ENCODE measurements at places on chromosomes 16 and 17.

DNA sequence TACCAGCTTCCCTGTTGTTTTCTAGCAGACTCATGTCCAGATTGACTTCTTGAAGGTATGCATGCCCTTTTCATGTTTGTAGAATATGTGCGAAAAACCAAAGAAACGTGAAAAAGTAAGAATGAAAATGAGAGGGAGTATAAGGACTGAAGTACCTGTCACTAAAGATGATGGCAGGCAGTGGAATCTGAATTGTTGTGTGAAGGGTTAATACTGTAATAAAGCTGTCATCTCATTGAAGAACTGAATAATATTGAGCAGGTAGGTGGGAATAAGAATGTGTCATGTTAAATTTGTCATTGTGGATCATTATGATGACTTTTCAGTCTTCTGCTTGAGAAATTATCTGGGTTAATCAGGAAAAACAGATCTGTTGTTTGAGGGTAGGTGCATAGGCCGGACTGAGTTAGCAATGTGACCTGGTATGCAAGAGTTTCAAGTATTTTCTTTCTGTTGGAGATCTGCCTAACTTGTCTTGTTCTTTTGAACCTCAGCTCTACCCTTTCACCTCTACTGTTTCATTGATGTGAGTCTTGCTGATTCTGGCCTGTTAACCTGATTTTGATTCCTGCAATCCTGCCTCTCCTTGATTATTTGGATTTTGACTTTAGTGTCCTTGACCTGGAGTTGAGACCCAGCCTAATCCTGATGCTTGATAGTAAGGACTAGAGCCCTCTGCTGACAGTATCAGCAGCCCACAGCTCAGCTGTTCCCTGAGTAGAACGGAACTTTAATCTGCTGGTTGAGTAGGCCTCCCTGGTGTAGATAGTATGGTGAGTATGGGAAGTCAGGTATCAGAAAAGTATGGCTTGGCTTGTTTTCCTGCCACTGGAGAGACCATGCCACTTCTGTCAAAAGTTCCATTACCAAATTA is 64.6 kb downstream of the MAP2K4 start:
- DNase-seq, result no peak

DNA sequence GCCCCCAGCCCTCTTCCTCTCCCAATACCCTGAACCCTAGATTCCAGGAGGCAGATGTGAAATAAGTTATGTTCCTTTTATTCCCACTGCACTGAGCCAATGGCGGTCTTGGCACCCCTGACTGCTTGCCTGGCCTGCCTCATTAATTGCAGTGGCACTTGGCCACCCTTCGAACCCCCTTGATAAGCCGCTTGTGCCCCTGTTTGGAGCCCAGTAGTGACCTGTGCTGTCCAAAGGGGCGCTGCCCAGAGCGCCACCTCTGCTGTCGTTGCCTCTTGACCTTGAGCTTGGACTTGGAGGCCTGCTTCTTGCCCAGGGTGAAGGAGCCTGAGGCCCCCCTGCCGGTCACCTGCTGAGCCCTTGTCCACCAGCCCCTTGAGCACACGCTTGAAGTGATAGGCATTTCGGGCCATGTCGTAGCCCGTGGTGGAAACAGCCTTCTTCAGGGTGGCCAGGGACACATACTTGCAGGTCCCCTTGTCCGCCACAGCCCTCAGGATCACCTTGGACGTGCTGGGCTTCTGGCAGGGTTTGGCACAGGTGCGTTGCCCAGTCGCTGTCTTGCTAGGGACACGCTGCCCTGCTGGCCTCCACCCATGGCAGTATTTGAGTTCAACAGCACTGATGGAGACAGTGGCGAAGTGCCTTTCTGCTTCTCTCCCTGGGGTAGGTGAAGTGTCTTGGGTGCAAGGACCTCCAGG is 5.7 kb downstream of the SGCA start:
- DNase-seq, result no peak

GRCh38 chr17:76501018-76501826 is at the start of gene RHBDF2:
Gene RHBDF2 (minus strand): TSS chr17:76501423. CDS start chr17:76481524, 19,899 bp downstream.
- peak; percentile 85 for DNase-seq

- no peak for DNase-seq
Observed at GRCh38 chr17:61265397-61265796, 134.2 kb upstream of the TBX2 start.

GRCh38 chr16:50627419-50627818 is 53.7 kb downstream of the SNX20 start:
- peak; percentile 18 for DNase-seq

GRCh38 chr17:933312-934073 is 46.1 kb downstream of the NXN start:
- peak; percentile 86 for DNase-seq

GRCh38 chr17:16939606-16940115 is 32.3 kb downstream of the TNFRSF13B start:
- no peak for DNase-seq

DNA sequence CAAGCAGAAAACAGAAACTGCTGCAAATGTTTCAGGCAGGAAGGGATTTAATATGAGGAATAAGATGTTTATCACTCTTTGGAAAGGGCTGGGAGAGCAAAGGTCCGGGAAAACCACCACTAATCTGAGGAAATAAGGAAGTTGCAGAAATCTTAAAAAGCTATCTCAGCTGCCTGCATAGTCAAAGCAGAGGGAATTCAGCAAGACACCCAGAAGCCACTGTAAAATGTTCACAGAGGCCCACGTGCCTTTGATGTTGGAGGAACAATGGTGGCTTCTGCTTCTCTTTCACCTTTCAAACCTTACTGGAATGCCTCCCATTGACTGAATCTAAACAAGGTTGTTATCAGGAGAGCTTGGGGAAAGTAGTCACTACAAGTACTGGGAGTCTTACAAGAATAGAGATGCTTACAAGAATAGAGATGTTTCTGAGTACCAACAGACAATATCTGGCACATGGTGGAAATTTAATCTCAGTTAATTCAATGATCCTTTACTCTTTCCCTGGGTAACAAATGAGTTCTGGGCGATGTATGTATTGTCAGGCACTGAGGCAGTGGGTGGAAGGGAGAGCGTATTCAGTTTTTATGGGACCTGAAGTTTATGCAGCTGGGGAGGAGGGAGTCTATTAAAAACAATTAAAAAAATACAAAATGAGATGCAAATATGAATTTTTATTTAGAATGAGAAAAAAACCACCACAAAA is 56.1 kb upstream of the MED13 start:
- DNase-seq, result no peak
